Eye (tissue), 1 donor: ENCODE measurements at places on chromosomes 1 and 21.

DNA sequence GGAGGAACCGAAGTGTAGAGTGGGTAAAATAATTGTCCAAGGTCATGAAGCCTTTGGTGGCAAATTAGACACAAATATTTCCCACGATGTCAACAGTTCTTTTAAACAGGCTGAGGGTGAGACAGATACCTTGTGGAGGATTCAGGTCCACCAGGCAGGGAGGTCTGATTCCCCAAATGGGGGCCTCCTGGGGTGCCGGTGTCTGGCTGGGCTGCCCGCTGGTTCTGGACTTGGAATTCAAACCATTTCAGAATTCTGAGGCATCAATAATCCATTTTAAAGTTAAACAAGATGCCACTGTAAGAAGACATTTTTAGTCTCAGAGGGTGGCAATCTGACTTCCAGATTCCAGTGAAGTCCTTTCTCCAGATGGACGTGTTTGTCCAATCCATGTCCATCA lies 15.5 kb downstream of the KCNA10 start:
- DNase-seq, result no peak

DNA sequence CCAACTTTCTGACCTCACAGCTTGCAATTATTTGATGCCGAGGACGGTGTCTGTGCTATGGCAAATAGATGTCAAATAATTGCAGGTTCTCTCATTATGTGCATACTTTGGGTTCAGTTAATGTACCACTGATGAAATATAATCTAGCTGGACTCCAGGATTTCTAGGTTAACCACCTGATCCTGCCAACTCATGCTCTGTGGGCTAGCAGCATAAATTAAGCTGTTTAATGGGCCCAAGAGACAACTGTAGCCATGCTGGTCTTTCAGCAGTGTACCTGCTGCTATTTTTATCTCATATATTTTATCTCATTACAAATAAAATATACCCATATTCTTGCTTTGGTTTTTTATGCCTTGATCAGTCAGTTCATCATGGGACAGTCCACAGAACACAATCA lies 43.3 kb upstream of the HP1BP3 start:
- DNase-seq, result no peak

- DNase-seq, result peak; percentile 11
Observed at GRCh38 chr1:155809088-155809487, 47.9 kb downstream of the GON4L start.

GRCh38 chr1:1974834-1975233 lies 28.8 kb downstream of the CFAP74 start:
- DNase-seq, result no peak

DNA sequence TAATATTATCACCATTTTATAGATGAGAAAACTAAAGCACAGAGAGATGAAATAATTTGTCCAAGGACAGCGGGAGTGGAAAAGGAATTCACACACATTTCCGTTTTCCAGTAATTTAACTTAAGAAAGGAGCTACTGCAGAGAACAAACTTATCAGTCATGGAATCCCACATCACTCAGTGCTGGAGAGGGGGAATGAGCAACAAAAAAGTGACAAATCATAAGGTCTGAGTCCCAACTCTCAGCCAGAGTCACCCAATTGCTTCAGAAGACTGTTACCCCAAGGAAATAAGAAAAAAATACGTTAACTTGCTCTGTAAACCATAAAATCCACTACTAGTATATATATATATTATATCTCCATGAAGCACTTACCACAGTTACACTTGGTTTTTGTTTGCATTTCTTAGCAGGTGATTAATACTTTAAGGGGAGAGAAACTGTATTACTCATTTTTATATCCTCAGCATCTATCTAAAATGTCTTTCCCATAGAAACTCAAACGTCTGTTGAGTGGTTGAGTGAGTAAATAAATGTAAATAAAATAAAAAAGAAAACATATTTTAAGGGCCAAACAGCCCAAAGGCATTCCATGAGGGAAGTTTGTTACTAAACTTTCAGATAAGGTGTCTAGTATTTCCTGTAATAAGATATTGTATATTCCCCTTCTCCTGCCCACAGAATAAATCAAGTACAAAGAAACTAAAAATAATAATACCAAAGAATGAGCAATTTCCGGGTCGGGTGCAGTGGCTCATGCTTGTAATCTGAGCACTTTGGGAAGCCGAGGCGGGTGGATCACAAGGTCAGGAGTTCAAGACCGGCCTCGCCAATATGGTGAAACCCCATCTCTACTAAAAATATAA lies 76.8 kb downstream of the SLC45A1 start:
- DNase-seq, result no peak

DNA sequence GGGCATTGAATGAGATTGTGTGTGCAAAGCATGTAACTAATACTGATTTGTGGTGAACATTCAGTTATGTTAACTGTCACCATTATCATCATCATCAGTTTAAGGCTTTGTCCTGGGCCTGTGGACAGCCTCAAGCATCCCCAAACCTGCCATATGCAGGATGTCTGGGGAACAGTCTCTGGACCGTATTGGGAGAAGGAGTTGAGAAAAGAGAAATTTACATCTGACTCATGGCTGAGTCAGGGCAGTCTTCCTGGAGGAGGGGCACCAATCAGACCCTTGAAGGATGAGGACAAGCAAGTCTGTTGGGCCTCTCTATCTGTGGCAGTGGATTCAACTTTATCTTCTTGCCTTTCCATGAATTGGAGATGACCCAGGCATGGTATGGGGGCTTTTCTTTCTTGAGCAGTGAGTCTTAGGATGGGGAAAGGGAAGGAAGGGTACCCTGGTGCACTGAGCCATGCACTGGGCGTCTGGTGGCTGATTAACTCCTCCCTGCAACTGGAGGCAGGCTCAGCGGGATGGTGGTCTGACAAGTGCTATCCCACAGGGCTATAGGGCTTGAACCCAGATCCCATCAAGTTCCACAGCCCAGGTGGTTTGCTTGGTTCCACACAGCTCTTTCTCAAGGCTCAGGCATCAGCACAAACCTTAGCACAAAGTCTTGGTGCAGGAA lies 2.9 kb downstream of the PADI3 start:
- no peak for DNase-seq

DNA sequence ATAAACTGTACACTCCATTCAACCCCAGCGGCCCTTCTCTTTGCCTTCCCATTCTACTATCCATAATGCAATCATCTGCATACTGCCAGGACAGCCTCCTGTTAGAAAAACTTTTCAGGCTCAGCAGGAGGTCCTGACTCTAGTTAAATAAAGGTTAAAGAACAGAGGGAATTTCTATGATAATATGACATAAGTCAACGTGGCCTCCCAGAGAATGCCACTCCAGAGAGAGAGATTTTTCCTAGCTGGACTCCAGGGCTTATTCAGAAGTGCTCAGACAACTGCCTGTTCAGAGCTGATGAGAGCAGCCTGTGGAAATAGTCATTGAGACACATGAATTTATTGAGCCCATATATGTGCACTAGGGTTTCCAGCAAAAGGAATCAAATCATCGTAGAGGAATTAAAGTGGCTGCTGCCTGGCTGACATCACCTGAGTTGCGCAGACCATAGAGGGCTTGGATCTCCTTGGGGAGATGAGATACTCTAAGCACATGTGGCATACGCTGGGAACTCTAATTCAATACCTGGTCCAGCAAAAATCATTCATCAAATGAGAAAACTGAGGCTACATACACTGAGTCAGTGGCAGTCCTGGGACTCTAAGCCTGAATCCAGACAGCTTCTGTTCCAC lies 736.2 kb downstream of the PTPRU start:
- no peak for DNase-seq

- no peak for DNase-seq
Observed at GRCh38 chr1:158105352-158106095, 75.2 kb upstream of the CD1D start.

DNA sequence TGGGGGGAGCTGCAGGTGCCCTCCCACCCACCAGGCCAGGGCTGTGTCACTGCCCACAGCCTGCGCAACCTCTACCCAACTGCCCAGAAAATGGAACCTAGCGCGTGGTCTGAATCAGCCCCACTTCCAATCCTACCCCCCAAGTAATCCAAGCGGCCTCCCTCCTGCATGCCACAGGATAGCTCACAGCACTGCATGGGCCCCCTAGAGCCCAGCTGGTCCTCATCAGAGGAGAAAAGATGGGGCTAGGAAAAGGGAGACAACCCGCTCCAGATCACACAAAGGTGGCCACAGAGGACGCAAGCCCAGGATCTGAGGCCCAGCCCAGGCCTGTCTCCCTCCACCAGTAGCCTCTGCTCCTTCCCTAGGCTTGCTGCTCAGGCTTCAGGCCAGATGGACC lies 6.2 kb downstream of the ADGRB2 start:
- no peak for DNase-seq

DNA sequence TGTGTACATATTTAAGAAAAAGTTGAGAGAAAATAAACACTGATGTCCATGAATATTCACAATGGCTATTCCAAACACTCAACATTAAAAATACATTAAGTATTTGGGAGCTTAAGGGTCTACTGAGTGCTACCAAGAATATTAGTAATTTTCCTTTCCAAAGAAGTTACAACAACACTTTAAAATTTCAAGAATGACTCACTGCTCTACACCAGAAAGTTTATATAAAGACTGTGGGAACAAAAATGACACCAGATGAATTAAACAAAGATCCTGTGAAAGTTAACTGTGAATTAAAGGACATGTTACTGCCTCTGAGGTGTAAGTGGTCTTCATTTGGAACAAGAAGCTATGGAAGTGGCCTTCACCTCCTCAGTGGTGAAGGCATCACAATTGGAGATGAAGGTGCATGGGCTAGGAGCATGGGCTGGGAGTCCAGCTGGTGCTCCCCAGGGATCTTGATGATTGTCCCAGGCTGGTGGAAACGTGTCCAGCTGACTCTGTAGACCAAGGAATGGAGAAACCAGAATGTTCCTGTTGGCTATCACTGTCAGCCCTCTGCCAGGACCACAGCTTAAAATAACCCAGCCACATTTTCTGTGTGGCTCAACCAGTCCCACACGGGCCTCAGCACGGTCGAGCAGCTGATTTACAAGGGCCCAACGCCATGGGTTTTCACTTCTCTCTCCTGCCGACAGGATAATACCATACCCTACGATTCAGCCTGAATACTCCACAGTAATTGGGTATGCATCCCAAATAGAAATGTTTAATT lies 28.8 kb downstream of the TAF5L start:
- no peak for DNase-seq

- DNase-seq, result no peak
Observed at GRCh38 chr1:48329486-48329885, 107.0 kb downstream of the SLC5A9 start.

DNA sequence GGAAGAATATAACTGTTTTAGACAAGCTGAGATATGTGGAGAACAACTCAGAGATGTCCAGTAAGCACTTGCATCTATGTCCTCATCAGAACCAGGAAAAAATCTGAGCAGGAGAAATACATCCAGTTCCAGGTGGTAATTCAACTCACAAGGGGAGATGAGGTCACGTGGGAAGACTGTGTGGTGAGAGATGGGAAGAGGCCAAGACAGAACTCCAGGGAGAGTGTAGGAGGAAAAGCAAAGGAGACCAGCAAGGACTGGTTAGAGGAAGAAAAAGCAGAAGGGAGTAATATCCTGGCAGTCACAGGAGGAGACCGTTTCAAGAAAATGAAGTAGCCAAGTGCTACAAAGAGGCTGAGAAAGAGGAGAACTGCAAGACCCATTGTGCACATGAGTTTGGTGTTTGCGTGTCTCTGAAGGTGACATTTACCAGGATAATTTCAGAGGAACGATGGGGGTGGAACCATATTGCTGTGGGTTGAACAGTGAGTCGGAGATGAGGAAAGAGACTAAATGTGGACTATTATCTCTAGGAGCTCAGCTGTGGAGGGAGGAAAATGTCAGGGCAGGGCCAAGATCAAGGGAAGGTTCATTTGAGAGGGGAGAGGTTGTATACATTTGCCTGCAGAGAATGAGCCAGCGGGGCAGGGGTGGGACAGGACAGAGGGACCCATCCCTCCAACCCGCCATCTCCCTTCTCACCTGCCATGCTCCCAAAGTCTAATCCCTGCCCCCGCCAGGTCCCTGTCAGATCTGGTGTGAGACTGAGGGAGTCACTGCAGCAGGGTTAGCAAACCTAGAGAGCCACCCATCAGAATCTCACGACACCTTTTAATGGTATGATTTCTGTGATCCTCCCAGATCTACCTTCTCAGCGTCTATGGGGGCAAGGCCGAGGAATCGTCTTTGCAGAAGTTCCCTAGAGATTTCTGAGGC lies 24.9 kb downstream of the SUSD4 start:
- DNase-seq, result no peak

GRCh38 chr1:90722874-90723589 lies 5.9 kb upstream of the BARHL2 start:
- peak; percentile 49 for DNase-seq

GRCh38 chr1:39926820-39927219 lies 25.1 kb upstream of the MYCL start:
- DNase-seq, result peak; percentile 1

GRCh38 chr1:169395955-169396354 lies 28.0 kb downstream of the BLZF1 start:
- DNase-seq, result no peak

GRCh38 chr1:64171246-64171645 lies 32.2 kb upstream of the UBE2U start:
- DNase-seq, result no peak

GRCh38 chr1:85404408-85404807 lies 60.6 kb downstream of the DDAH1 start:
- no peak for DNase-seq

GRCh38 chr1:26932531-26932930 lies 11.0 kb downstream of the NUDC start:
- no peak for DNase-seq

GRCh38 chr1:8202182-8202905 lies 115.6 kb upstream of the SLC45A1 start:
- DNase-seq, result peak; percentile 69

- peak; percentile 22 for DNase-seq
Observed at GRCh38 chr21:15444118-15444960, 285.4 kb upstream of the USP25 start.

- DNase-seq, result peak; percentile 15
Observed at GRCh38 chr1:54064299-54064698, 10.9 kb downstream of the TCEANC2 start.

DNA sequence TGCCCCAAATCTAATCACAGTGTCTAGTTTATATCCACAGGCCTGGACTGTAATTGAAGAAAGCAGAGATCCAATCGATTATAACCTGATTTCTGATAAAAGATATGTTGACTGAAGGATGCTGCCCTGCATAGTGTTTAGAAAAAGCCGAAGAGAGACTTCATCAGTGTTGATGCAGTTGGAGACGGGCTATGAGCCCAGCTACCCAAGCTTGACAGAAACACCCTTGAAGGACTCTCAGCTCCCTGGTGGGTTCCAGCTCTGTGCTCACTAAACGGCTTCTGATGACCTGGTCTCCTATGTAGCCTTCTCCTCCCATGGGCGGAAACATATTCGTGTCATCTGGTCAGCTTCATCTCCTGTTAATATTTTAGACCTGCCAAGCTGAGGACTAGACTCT lies 10.2 kb downstream of the FAM89A start:
- no peak for DNase-seq

DNA sequence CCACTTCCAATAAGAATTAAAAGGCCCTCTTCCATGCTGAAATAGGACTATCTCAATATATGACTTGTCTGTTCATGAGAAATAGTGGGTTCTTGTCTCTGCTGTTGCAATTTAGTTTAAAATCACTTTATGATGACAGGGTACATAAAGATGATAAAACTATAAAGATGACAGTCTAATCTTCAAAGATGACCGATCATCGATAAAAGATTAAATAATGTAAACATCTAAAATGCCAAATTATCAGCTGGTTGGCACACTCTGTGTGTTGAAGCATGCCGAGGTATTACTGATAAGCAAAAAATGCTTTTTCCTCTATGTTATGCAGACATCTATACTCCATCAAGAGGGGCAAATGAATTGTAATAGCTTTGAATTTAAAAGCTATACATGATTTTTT lies 89.5 kb downstream of the ADGRL4 start:
- no peak for DNase-seq
